ENCODE measurements at places on chromosomes 5 and 9. TPM values are rescaled to one million over a fixed set of nuclear protein-coding genes. Genes with fewer than 3 reads are reported as not detected.

The PCDHGB2 gene
- total RNA-seq: 2.4 TPM

The ACER2 gene
- total RNA-seq: 1.3 TPM

The SLC6A18 gene
- total RNA-seq: not detected

The SOX30 gene
- not detected for total RNA-seq

The ACTBL2 gene
- total RNA-seq: 1.1 TPM

The PCDHA9 gene
- total RNA-seq: 0.18 TPM

The RANBP17 gene
- total RNA-seq: 2.1 TPM

The LURAP1L gene
- 71.4 TPM for total RNA-seq

The IRX1 gene
- total RNA-seq: not detected

The CCDC69 gene
- total RNA-seq: 13.2 TPM

The GABRG2 gene
- not detected for total RNA-seq

The PAEP gene
- total RNA-seq: not detected

The OSTF1 gene
- 39.6 TPM for total RNA-seq

The PCDHAC1 gene
- 0.18 TPM for total RNA-seq

All from smooth muscle cell of bladder (primary cell).